ENCODE measurements at places on chromosomes 6 and 20.

DNA sequence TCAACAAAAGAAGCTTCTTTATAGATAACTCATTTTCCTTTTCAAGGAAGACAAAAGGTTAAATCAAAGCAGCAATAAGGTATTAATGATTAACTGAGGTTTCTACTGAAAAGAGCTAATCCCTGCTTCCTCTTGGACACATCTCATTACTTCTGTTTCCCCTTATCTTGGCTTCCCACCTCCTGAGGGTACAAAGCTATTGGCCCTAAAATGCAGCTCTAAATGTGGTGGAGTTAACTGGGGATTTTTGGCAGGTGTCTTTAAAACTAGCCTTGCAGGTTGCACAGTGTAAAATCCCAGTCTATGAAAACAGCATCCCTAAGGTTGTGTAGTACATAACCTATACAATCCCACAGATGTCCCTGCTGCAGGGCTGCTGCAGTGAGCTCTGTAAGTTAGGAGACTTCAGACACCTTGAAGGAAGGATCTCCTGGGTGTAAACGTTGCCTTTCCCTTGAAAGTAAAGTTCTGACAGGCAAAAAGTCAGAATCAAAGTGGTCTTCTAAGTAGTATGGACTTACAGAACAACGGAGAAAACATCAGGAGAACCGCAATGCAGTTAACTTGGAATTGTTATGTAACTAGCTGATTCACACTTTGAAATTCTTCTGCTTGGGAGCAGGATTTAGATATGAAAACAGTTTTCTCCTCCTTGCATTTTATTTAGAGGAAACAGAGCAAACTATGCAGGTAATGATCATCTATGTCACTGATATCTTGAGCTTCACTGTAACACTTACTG lies 71.7 kb upstream of the TRAF3IP2 start:
- no peak for DNase-seq

- no peak for DNase-seq
These were observed 48.9 kb upstream of the TBC1D7 start for GRCh38 chr6:13377054-13377758.

GRCh38 chr20:42270539-42270938 lies 652.4 kb upstream of the CHD6 start:
- no peak for DNase-seq

- DNase-seq, result no peak
These were observed 22.4 kb upstream of the E2F3 start for GRCh38 chr6:20379231-20379630.

DNA sequence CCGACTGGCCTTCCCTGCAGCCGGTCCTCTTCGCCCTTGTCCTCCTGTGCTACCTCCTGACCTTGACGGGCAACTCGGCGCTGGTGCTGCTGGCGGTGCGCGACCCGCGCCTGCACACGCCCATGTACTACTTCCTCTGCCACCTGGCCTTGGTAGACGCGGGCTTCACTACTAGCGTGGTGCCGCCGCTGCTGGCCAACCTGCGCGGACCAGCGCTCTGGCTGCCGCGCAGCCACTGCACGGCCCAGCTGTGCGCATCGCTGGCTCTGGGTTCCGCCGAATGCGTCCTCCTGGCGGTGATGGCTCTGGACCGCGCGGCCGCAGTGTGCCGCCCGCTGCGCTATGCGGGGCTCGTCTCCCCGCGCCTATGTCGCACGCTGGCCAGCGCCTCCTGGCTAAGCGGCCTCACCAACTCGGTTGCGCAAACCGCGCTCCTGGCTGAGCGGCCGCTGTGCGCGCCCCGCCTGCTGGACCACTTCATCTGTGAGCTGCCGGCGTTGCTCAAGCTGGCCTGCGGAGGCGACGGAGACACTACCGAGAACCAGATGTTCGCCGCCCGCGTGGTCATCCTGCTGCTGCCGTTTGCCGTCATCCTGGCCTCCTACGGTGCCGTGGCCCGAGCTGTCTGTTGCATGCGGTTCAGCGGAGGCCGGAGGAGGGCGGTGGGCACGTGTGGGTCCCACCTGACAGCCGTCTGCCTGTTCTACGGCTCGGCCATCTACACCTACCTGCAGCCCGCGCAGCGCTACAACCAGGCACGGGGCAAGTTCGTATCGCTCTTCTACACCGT lies 6.1 kb downstream of the UBD start:
- no peak for DNase-seq

DNA sequence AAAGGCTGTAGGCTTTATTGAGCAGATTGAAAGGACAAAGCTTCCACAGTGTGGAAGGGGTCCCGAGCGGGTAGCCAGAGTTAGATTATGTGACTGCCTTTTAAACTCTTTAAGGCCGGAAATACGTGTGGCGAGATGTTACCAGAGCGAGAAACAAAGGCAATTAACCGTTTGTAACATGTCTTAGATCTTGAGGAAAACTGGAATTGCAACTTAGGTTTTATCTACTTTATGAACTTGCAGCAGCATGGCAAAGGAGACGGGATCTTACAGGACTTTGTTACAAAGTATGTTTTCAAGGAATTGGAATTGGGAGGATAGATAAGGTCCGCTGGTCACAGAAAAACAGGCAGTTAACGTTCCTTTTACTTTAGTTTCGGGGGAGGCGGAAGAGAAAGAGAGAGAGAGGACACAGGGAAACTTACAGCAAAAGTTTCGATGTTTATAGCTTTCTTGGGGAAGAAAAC lies 594.7 kb upstream of the ADGRB3 start:
- DNase-seq, result no peak
